Hippocampal formation (tissue), 2 donors: ENCODE measurements at places on chromosomes 5 and 9.

- no peak for DNase-seq
These were observed 3.7 kb upstream of the CDC23 start for GRCh38 chr5:138216799-138217198.

DNA sequence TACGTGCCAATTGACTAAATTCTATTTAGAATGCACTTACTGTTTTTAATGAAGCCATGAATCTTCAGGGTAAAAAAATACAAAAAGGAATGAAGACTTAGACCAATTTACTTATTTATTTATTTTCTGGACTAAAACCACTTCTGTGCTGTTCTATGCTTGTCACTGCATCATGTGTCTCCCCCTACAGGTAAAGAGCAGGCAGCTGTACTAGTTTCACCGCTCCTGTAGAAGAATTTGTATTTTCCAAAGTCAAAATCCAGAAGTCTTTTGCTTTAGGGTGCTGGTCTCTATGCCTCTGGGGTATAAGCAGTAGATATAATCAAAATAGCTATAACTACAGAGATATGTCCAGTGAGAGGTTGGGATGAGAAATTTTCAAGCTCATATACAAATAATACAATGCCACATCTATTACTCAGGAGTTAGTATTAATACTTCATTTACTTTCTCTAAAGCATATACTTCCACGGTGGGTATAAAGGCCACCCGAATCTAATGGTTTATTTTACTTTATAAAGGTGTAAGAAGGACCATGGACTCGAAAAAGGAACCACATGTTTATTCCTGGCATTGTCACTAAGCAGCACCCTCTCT is 591.5 kb downstream of the RAB3C start:
- DNase-seq, result peak; percentile 60

GRCh38 chr5:121503111-121503840 is 348.4 kb upstream of the FTMT start:
- DNase-seq, result no peak

- DNase-seq, result no peak
These were observed 442.9 kb upstream of the SGCD start for GRCh38 chr5:155884041-155884440.

GRCh38 chr5:38500573-38501260 is 55.7 kb downstream of the LIFR start:
- no peak for DNase-seq

GRCh38 chr5:65192331-65192730 is 289.4 kb downstream of the ADAMTS6 start:
- no peak for DNase-seq

DNA sequence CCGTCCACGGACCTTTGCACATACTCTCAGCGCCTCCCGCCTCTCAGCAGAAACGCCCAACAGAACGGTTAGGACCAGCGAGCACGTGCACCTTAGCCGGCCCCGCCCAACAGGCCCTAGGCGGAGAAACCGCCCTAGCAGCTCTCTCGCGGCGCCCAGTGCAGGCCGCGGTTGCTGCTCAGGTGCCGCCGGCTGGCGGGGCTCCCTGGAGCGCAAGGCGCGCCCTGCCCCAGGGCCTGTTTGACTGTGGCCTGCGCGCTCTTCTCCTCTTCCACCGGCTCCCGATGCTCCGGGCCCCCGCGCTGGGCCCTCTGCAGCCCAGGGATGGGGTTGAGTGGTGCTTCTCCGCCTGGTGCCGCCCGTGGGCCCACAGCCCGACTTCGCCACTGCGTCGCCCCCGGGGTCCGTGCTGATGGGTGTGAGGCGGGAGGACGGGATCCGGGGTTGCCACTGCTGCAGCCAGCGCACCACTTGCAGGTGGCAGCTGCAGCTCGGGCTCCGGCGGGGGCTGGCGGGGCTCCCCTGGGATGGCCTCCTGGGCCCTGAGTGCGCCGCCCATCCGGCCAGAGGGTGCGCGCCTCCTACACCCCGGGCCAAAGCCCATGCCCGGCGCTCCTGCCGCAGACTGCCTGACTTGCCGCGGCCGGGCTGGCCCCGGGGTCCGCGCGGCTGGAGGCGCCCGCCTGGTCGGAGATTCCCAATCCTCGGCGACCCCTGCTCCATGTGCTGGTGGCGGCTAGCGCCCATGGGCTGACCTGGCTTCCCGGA is 1889.4 kb upstream of the CDH9 start:
- DNase-seq, result no peak

DNA sequence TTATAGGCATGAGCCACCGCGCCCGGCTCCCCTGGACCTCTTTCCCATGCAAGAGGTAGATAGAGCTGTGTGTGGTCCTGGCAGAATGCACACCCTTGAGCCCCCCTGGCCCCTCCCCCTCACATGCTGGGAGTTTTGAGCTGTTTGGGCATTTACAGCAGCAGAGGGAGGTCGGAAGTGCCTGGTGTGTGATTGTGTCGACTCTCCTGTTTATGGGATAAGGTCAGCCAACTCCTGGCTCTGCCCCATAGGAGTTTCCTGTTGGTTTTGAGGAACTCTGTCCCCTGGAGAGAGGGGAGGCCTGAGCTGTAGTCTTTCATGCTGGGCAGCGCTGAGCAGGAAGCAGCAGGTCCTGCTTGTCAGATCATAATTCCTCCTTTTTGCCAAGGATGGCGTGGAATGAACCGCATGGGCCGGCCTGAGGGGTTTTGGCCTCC is 6.0 kb downstream of the LRRC8A start:
- no peak for DNase-seq

DNA sequence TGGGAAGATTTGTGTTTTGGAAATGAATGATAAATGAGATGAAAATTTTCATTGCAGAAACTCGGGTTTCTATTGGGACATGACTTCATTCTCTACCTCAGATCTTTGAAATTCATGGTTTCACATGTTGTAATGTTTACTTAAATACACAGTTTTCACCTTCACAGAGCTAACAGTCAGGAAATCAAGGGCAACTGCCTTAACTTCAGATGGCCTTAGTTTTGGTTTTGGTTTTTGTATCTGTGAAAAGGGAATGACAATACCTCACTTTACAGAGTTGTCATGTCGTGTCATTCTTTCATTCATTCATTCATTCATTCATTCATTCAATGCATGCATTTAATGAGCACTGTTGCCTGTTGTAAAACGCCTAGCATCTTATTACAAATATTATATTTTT is 41.9 kb downstream of the NIM1K start:
- DNase-seq, result no peak

GRCh38 chr5:97923496-97923895 is 740.4 kb upstream of the RIOK2 start:
- no peak for DNase-seq

GRCh38 chr5:87432460-87432859 is 19.7 kb upstream of the CCNH start:
- DNase-seq, result no peak

- peak; percentile 9 for DNase-seq
These were observed 88.9 kb downstream of the SNCAIP start for GRCh38 chr5:122400938-122401337.

DNA sequence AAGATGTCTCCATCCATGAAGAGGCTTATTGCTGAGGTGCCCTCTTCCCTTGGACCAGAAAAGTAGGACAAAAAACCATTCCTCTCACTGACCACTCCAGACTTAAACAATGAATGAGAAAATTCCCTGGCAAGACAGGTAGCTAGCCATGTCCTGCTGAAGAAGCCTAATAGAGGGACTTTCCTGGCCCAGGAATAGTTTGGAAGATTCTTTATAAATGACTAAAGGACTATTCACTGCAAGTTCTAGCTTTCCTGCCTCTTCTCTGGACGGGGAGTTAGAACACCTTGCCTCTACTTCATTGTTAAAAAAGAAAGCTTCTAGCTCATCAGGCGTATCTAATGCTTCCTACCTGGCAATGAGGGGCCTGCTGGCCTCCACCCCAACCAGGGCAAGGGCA is 153.6 kb downstream of the NR3C1 start:
- no peak for DNase-seq

DNA sequence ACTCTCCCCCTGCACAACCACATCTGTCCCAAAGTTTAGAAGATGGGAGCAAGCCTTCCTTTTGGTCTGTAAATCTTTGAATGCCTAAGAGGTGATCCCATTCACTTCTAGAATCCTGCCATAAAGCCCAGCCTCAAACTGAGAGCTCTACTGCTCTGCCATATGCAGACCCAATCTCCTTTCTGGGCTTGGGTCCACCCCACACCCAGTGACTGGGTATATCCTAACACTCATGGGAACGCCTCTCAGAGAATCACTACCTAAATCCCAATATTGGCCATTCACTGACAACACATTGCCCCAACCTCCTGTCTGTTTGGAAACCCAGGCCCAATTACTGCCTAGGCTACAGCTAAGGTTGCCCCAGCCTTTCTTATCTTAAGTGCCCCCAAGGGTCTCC is 90.7 kb downstream of the MAMDC2 start:
- DNase-seq, result no peak

DNA sequence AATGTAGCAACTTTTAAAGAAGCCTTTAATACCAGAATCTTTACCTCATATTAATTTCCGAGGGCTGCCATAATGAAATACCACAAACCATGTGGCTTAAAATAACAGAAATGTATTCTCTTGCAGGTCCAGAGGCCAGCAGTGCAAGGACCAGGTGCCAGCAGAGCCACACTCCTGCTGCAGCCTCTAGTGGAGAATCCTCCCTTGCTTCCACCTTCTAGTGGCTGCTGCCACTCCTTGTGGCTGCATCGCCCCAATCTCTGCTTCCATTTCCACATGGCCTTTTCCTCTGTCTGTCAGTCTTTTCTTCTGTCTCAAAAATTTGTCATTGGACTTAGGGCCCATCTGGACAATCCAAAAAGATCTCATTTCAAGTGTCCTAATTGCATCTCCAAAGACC is 401.5 kb downstream of the EFNA5 start:
- DNase-seq, result no peak

GRCh38 chr5:111635151-111635902 is 121.7 kb downstream of the NREP start:
- no peak for DNase-seq

GRCh38 chr9:92543972-92544371 is 8.2 kb upstream of the ECM2 start:
- no peak for DNase-seq

DNA sequence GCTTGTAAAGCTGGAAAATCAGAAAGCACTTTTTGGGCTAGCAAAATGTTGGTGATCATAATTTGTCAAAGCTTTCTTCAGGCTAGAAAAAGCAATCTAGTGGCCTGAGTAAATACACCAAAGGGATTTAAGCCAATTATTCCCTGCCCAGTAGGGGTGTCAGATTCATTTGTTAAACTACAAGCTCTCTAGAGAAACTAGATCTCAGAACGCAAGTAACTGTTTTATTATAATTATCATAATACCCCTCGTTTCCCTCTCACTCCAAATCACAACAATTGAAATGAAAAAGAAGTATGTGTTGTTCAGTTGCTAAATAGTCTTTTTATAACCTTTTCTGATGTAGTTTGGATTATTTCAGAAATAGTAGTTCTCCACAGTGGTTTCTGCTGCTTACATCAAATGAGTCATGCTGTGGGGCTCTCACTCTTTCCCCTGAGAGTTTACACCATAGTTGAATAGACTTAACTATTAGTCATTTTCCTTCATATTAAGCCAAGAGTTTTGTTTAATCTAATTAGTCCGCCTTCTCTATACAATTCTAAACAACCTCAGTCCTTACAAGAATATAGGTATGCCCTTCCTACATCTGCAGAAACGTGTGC is 918.6 kb upstream of the DMAC1 start:
- DNase-seq, result no peak

DNA sequence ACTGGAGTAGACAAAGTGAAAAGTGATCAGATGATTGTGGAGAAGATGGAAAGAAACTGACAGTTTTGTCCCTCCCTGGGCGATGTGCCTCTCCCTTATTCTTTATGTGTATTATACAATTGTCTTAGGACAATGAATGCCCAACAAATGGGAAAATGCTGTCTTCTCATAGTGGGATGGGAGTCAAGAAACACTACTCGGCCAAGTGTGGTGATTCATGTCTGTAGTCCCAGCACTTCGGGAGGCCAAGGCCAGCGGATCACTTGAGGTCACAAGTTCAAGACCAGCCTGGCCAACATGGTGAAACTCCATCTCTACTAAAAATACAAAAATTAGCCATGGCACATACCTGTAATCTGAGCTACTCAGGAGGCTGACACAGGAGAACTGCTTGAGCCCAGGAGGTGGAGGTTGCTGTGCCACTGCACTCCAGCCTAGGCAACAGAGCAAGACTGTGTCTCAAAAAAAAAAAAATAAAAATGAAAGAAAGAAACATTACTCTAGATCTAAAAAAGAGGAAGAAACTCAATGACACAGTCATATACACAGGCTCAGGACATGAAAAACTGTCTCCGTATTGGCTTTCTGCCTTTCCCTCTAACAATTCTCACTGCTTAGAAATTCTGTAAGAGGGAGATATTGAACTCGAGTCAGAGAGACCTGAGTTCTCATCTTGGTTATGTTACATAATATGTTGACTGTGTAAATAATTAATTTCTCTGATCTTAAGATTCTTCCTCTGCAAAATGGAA is 67.9 kb upstream of the TARS1 start:
- no peak for DNase-seq

DNA sequence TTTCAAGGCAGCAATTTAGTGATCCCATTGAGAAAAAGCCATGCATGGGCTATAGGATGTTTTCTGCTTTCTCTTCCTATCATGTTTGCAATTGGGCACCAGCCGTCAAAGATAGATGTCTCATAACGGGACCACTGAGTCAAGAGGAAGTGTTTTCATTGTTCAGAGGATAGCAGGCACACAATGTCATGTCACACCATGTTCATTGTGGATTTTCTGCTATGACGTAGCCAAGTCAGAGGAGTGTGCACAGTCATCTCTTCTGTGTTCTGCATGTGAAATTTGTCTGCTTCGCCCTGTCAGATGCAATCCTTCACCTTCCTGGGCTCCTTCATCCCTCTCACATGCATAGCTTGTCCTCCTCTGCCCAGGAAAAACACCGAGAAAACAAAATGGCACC is 106.0 kb downstream of the CD180 start:
- no peak for DNase-seq

DNA sequence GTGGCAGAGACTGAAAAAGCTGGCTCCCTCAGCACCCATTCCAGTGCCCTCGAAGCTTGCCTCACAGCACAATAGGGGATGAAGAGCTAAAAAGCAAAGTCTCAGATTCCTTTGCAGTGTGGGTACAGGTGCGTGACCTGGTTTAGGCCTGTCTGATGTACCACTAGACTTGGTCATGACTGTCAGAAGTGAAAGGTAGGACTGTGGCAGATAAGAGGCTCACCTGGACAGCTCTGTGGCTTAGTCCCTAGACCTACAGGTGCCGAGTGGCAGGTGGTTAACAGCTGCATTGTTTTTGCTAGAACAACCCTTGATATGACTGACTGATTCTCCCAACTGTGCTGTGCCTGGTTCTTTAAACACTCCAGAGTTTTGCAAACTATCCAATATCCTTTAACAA is 14.7 kb upstream of the SFXN1 start:
- DNase-seq, result no peak

- DNase-seq, result peak; percentile 71
These were observed at the start of gene IL11RA for GRCh38 chr9:34651876-34652601. Gene IL11RA, plus strand, starts transcription at chr9:34652185. Its CDS starts 3,033 bp downstream, at chr9:34655218.

DNA sequence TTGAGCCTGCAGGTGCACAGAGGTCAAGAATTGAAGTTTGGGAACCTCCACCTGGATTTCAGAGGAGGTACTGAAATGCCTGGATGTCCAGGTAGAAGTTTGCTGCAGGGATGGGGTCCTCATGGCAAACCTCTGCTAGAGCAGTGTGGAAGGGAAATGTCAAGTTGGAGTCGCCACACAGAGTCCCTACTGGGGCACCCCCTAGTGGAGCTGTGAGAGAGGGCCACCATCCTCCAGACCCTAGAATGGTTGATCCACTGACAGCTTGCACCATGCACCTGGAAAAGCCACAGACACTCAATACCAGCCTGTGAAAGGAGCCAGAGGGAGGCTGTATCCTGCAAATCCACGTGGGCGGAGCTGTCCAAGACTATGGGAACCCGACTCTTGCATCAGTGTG is 78.0 kb downstream of the GABRA1 start:
- no peak for DNase-seq

- DNase-seq, result no peak
These were observed 185.0 kb downstream of the GLIS3 start for GRCh38 chr9:4114569-4115505.
